Bronchus fibroblast of lung (primary cell): ENCODE measurements at places on chromosomes 16 and 17. TPM values are rescaled to one million over a fixed set of nuclear protein-coding genes. Genes with fewer than 3 reads are reported as not detected.

Gene TERB1
- not detected in 2 replicates for total RNA-seq

Gene CHST4
- under 0.01 TPM in 1 of 2 replicates, not detected in the other for total RNA-seq

Gene SEPTIN12
- not detected in 2 replicates for total RNA-seq

Gene SLC12A3
- total RNA-seq, result not detected in 2 replicates

Gene INCA1
- 0.17 and 0.74 TPM in 2 replicates for total RNA-seq

Gene SPNS1
- total RNA-seq, result 36.9 and 37.3 TPM in 2 replicates

Gene KRT33A
- total RNA-seq, result not detected in 2 replicates

Gene TAT
- total RNA-seq, result not detected in 2 replicates
